ENCODE measurements at places on chromosomes 11 and 22.

GRCh38 chr11:96396637-96397036 lies 6.8 kb downstream of the JRKL start:
- no peak for DNase-seq

DNA sequence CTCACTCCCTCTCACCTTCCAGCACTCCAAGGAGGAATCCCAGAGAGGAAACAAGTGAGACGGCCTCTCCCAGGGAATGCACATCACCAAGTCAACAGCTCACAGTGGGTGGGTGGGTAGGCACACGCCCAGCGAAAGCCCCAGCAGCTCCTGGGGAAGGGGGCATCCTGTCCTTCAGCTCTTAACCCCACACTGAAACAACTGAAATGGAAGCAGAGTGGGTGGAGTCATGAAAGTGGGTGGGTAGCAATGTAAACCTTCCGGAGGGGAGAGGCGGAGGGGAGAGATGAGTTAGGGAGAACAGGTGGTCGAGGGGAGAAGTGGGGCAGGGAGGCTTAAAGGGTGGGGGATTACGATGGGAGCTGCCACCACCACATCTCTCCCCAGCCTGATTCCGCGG lies 5.4 kb downstream of the MCHR1 start:
- no peak for DNase-seq

- no peak for DNase-seq
Observed at GRCh38 chr11:27234961-27235360, 128.1 kb downstream of the CCDC34 start.

GRCh38 chr22:50530877-50531545 lies 1.2 kb upstream of the TYMP start:
- DNase-seq, result peak; percentile 78

DNA sequence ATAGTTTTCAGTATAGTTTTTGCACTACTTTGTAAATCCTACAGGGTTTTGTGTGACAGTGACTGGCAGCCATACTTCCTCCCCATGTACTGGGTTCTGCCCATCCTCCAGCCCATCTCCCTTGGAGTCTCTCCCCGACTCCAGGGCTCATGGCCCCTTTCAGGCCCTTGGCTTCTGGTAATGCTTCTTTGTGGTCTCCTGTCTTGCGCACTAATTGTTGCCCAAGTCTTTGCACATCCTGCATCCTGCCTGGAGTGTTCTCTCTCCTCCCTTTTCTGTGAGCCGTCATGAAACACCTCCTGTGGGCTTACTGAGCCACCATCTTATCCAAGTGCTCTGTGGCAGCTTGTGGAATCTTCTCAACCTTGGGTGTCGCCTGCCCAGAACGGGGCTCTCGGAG lies 11.4 kb upstream of the KCNQ1OT1 start:
- no peak for DNase-seq

DNA sequence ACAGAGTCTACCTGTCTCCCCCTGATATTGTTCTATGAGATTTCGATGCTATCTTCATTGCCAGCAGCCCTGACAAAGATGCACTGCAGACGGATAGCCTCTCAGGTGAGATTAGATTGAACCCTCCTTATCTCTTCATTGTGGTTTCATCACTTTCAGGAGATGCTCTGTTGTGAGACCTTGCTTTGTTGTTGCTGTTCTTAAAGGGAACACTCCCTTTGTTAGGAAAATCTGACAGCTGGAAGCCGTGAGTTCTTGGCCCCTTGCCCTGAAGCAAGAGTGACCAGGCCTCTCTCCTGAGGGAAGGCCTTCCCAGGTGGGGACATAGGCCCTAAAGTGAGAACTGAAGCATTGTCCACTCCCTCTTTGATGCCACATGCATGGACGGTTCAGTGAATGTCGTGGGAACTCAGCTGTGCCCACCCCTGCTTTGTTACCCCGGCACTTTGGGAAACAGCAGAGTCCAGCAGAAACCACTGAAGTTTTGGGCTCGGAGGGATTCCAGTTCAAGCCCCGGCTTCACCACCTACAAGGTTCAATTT lies 976.1 kb downstream of the TBC1D22A start:
- DNase-seq, result no peak

GRCh38 chr11:63510360-63511047 lies 4.6 kb downstream of the LGALS12 start:
- no peak for DNase-seq

DNA sequence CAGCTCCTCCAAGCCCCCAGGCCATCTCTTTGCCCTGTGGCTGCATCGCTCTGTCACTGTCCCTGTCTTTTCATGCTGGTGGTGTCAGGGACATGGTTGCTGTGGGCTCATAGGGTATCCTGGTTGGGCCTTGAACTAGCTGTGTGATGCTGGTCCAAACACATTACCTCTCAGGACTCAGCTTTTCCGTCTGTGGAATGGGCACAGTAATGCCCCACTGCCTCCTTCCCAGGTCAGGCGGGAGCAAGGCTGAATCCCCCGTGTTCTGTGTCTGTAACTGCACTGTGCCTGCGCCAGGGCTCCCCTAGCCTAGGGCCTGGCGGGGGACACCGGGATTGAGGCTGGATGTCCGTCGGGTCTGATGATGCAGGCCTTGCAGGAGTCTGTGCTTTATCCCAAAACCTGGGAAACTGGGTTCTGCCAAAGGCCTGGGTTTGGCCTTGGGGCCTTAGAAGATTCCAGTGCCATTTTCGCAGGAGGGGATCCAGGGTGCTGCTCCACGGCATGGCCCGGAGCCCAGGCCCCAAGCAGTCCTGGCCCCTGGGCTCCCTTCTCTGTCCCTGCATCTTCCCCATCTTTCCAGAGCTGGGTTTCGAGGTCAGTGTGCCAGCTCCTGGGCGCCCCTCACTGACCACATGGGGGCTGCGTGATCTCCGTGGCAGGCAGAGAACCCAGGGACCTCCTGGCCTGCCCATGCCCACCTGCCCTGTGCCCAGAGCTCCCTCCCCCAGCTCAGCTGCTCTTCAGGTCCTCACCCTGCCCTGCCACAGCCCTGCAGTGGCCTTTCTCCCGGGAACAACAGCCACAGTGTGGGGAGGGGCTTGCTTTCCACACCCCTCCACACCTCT lies 32.7 kb upstream of the CELSR1 start:
- no peak for DNase-seq

GRCh38 chr22:44658311-44658953 lies 43.6 kb upstream of the PRR5 start:
- no peak for DNase-seq

DNA sequence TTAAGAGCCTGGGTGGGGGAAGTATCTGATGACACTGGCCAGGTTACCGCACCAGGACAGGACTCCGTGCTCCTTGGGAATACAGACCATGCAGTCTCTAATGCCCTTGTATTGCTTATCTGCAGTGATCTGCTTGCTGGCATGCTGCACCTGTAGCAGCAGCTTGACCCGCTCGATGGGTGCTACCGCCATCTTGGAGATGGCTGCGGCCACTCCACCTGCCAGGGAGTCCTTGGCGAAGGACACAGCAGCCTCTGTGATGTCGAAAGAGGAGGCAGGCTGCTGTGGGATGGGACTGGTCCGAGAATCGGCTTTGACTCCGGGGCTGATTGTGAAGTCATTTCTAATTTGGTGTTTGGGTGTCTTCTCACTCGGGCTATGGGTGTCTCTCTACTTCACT lies 3.1 kb downstream of the WBP2NL start:
- no peak for DNase-seq

DNA sequence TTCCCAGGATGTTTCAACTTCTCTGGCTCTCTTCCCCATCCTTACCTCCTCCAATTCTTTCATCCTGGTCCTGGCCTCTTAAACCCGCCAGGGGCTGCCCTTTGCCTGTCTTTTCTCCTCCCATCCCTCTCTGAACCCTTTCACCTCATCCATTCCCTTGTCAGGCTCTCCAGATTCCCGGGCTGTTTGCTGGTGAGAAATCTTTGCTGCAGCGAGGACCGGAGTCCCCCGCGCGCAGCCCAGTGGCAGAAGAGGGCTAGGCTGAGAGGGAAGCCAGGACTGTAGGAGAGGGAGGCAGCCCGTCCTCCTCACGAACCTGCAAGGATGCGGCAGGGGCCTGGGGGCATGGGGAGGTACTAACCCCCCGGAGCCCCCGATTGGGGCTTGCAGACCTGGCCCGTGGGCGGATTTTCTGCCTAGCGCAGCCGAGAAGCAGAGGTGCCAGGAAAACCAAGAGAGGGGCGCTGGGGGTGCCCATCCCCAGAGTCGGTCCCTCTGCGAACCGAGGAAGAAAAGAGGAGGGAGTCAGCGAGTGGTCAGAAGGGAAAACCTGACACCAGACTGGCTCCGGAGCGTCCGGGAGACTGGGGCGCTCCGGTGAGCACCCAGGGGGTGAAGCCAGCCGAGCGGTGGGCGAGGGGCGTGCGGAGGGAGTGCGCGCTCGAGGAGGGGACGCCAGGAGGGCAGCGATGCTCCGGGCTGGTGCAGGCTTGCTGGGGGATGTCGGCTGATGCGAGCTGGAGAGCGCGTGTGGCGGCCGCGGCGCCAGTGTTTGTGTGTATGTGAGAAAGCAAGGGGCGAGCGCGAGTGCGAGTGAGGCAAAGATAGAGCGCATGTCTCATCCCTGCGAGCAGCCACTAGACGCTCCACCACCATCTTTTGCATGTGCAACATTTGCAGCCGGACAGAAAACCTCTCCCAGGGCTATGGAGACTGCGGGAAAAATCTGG lies at the start of gene GRIA4:
GRIA4 (plus strand) TSS at position 242 of the 950 bp plus-strand sequence. CDS start 925 bp downstream, outside the sequence.
- DNase-seq, result no peak

DNA sequence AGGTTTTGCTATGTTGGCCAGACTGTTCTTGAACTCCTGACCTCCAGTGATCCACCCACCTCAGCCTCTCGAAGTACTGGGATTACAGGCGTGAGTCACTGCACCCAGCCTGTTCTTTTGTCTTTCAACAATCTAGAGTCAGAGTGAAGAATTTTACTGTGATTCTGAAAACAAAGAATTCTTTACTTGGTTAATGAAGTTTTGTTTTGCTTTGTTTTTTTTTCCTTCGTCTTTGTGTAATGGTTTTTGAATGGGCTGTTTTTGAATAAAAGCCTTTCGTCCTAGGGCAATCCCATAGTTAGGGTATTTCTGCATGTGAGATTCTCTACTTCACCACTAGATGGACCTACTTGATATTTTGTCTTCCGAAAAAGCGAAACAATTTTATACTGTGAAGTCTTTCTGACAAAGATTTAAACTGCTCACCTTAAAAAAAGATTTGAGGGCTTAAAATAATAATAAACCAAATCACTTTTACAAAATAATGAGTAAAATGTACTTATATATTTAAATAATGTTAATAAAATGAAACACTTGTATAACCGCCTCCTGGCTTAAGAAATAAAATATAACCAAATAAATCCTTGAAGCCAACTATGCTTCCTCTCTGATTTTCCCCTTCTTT lies 43.4 kb upstream of the SC5D start:
- DNase-seq, result no peak

DNA sequence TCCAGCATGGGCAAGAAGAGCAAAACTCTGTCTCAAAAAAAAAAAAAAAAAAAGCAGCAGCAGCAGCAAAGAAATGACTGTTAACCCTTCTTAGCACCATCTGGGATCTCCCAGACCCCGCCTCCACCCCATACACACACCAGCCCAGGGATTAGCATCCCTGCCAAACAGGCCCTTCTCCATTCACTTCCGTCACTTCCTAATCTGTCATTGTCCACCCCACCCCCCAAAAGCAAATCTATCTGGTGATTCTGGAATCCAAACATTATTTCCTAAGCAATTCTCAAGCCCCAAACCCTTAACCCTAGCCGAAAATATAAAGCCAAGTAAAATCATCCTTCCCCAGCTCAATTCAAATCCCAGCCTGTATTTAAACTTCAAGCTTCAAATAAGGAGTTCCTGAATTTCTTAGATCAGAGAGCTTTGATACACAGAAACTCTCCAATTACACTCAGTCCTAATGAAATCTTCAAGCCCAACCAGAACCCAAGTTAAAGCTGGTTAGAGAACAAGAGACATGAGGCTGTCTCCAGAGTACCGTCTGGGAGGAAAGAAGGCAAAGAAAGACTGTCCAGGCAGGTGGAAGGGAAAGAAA lies 6.0 kb upstream of the AHNAK start:
- DNase-seq, result no peak

GRCh38 chr11:100013011-100013410 lies 674.1 kb upstream of the ARHGAP42 start:
- no peak for DNase-seq

GRCh38 chr11:35083431-35084238 lies 55.3 kb upstream of the CD44 start:
- DNase-seq, result peak; percentile 19

DNA sequence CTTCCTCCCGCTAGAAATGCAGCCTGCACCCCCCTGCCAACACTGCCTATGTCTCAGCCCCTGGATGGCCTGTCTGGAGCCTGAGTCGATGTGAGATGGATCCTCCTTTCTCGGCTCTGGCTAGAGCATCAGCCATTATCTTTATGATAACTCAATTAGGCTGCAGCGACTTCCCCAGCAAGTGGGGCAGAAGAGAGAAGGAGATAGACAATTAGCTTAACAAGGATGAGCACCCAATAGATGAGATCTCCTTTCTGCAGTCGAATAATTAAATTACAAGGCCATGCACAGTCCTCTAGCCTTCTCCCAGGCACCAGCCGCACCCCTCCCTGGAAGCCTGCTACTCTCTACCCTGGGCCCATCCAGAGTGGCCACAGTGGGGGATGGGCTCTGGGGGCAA lies 179.3 kb downstream of the CEP164 start:
- DNase-seq, result no peak

DNA sequence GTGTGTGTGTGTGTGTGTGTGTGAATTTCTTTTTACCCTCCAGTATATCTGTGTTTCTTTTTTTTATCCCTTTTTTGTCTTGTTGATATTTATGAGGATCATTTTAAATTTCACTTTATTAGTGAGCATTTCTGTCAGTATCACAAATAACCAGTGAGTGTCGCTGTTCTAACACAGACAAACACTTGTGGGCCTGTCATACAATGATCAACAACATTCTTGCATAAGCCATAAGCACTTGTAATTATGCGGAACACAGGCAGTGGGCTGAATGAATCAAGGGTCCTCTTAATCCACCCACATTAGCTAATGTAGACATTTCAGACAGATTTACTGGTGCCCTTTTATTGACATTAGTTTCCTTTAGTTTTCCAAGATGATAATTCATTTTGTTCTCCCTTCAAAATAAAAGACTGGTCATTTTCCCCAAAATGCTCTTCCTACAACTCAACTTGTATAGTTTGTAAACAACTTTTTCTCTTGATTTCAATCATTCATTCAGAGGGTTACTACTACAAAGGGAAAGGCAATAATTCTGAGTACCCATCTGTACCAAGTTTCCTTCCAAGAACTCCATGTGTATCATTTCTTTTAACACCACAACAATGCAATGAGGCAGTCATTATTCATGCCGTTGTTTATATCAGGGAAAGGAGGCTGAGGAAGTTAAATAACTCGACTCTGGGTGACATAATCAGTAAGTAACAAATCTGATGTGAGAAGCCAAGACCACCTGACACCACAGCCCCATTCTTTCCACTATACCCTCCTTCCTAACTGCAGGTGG lies 34.5 kb upstream of the ANO3 start:
- no peak for DNase-seq

All from activated CD4-positive, CD25-positive, alpha-beta regulatory T cell (primary cell).